Epithelial cell of proximal tubule (primary cell): ENCODE measurements at places on chromosomes 7 and 10. TPM values are rescaled to one million over a fixed set of nuclear protein-coding genes. Genes with fewer than 3 reads are reported as not detected.

- DNase-seq = no peak
Measured at GRCh38 chr10:58757352-58758065, 244.8 kb downstream of the BICC1 start.

- DNase-seq = peak; percentile 66
Measured at GRCh38 chr10:61899997-61900828, 1.3 kb upstream of the ARID5B start.

DNA sequence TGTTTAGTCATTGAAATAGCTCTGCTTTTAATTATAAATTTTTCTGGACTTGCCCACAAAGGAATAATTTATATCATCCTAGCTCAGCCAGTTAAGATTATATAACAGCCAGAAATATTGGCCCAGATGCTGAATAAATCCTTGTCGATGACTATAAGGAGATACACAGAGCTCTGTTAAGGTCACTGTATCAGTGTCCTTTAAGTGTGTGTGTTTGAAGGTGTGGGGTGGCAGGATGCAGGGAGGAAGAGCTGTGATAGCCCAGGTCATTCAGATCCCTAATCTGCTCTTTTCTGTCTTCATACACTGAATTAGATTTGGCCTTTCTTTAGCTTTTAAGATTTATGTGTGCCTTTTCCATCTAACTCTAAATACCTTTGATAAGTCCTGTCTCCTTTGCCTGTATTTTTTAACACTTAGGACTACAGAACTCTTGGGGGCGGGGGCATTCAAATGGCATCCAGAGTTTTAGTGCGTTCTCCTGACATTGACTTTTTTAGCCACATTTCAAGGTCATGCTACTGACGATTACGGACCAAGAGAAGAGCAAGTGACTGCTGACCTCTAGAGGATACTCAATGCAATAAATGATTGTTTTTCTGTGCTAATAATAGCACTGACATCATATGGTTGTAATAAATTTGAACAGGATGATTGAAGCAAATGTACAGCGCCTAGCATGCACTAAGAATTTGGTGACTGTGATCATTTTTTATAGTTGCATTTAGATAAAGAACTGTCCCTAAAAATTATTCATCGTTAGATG is 172.3 kb downstream of the CACNB2 start:
- no peak for DNase-seq

- DNase-seq = no peak
Measured at GRCh38 chr7:130022115-130022514, 29.1 kb downstream of the ZC3HC1 start.

DNA sequence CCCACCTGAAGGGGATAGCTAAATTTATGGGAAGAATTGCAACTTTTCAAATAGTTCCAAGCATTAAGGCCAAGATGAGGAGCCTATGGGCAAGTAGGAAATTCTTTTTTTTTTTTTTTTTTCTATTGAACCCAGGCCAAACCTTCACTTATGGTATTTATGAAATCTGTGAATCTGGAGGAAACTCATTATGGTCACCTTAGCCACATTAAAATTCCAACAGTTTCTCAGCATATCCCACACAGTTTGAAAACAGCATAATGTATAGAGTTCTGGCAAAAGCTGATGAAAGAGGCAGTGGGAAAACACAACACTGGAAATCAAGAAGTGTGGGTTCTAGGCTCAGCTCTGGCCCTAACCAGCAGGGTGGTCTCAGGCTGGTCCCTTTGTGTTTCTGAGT is 236.9 kb downstream of the PTEN start:
- no peak for DNase-seq

DNA sequence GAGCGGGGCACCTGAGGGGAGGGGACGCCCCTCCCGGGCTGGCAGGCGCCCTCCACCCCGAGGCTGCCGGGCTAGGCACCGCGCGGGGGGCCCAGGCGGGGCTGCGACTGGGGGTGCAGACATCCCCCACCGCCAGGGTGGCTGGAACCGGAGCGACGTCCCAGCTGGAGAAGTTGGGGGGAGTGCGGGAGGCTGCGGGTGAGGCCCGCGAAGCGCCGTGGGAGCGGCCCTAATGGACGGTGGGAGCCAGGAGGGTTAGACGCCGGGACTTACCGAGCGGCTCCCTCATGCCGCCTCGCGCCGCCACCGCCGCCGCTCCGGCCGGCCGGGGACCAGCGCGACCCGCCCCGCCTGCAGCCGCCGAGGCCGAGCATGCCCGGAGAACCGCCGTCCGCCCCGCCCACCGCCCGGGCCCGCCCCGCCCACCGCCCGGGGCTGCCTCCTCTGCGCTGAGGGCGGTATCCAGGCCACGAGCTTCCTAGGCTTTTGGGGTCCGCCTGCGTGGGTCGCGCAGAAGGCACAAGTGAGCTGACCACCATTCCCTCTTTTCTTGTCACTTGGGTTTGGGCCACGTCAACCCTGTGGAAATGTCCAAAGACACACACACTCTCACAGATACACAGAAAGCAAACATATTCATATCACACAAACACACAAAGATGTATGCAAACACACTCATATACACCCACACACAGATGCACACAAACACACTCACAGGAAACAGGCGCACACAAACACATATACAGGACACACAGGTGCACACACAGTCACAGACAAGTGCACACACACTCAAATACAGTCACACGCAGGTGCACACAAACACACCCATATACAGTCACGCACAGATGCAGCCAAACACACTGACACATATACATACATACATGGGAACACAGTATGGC is at the start of gene JCAD:
TSS of gene JCAD (minus strand) at position 378 of the 899 bp plus-strand sequence. CDS start 11,774 bp downstream, outside the sequence.
- no peak for DNase-seq

GRCh38 chr10:51542853-51543252 is 156.5 kb downstream of the CSTF2T start:
- DNase-seq = no peak

DNA sequence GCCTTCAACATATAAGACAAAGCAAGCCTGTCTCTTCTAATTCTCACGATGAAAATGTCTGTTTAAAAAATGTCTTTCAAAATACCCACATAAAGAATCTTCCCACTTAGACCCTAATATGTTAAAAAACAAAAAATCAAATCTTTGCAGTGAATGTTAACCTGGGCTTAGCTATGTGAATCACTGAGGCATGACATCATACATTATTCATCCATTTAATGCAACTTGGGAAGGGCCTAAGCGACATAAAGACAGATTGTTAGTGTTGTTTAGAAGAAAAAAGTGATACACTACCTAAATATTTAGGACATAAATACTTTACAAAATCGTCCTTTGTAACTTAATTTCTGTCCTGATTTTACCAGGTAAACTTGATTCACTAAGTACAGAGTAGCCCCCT is 648.5 kb upstream of the NRP1 start:
- no peak for DNase-seq

GRCh38 chr10:89563861-89564478 is 28.6 kb upstream of the SLC16A12 start:
- DNase-seq = no peak

- DNase-seq = no peak
Measured at GRCh38 chr10:79072994-79073645, 4.4 kb downstream of the ZMIZ1 start.

DNA sequence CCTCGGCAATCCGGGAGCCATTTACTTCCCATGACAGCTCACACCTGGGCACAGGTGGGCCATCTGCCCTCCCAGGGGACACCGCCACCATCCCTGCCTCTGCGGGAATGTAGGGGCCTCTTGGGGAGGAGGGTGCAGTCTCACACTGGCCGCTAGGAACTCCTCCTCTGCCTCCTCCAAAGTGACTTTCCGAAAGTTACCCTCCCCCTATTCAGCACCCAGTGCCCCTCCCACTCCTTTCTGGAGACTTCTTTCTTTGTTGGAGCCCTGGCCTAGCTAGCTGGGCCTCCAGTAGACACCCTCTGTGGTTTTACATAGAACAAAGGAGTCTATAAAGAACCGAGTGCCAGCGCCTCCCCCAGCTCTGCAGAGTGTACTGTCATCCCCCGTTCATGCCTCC is 45.8 kb upstream of the MNX1 start:
- no peak for DNase-seq

DNA sequence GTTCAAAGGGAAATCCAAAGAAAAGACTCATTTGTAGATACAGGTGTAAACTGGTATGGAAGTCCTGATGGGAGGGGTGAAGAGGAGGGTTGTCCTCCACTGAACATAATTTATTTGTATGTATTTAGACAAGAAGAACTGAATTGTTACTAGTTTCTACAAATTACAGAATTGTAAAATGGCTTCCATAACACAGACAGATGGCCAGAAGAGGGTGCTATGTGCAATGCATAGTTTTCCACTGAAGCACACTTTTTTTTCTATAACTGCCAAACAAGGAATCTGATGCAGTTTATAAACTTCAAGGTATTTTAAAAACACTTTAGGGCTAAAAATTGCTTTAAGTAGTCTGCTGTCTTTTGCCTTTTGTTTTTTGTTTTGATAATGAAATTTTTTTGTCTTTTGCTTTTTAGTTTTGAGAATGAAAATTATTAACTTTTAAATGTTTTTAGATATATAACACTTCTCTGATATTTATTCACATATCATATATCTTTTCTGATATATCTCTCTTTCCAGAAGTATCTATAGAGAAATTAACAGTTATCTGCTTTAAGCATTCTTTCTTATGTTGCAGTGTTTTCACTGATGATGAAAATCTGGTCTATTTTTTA is 58.5 kb downstream of the PHYHIPL start:
- no peak for DNase-seq

DNA sequence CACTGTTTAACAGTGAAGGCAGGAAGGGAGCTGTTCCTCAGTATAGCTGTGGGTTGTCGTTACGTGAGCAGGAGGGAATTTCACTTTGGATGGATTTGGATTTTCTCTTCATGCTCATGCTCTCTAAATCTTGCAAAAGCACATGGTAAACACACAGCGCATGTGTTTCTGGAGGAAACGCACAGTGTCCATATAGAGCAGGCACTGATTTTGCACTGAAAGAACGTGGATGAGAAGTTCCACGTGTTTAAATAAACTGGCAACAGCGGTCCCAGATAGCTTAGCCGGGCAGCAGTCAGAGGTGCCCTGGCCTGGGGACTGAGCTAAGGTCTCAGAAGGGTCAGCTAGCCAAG is 188.6 kb downstream of the MGMT start:
- DNase-seq = no peak

- no peak for DNase-seq
Measured at GRCh38 chr7:47089461-47089860, 492.4 kb downstream of the TNS3 start.

- DNase-seq = no peak
Measured at GRCh38 chr10:69475433-69475830, 24.2 kb downstream of the TSPAN15 start.

GRCh38 chr7:106110885-106111654 is 1.0 kb downstream of the SYPL1 start:
- peak; percentile 39 for DNase-seq

- DNase-seq = no peak
Measured at GRCh38 chr7:77697535-77697831, 1.2 kb downstream of the RSBN1L start.

- no peak for DNase-seq
Measured at GRCh38 chr10:120431251-120431651, 25.8 kb upstream of the PLPP4 start.

DNA sequence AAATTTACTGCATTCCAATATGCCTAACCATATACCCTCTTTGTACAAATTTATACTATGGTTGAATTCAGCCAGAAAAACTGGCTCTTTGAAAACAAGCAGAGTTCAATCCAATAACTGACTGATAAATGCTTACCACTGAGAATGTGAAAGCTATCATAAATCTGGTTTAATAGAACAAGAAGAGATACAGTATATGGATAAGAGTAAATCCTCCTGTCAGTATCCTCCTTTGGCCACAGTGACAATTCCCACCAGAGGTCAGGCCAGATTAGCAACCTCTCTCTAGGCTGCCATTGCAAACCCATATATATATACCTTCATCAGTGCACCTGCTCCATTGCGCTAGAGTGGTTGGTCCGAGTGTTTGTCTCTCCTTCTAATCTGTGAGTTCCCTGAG is 647.2 kb downstream of the GRM8 start:
- DNase-seq = no peak

DNA sequence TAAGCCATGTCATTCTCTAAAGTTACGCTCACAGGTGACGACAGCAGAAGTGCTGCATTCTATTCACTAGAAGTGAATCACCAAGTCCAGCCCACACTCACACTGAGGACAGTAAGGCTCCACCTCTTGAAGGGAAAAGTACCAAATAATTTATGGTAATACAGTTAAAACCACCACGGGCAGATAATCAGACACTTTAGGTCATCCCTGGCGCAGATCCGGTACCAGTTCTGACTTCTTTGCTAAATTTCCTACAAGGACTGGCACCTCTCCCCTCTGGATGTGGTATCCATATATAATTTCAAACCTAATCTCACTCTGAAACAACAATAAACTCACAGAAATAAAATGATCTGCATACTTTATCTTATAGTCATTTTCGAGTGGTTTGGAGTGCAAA is 954.7 kb upstream of the GHITM start:
- DNase-seq = no peak

GRCh38 chr7:44983742-44984477 is 5.1 kb upstream of the MYO1G start:
- DNase-seq = no peak

GRCh38 chr7:91569728-91570457 is 305.7 kb downstream of the FZD1 start:
- DNase-seq = no peak

GRCh38 chr10:95356190-95356955 is 65.6 kb upstream of the PDLIM1 start:
- DNase-seq = no peak

GRCh38 chr10:5606864-5607263 is 59.5 kb downstream of the ASB13 start:
- no peak for DNase-seq

GRCh38 chr7:13981070-13981469 is 8.4 kb downstream of the ETV1 start:
- peak; percentile 97 for DNase-seq

DNA sequence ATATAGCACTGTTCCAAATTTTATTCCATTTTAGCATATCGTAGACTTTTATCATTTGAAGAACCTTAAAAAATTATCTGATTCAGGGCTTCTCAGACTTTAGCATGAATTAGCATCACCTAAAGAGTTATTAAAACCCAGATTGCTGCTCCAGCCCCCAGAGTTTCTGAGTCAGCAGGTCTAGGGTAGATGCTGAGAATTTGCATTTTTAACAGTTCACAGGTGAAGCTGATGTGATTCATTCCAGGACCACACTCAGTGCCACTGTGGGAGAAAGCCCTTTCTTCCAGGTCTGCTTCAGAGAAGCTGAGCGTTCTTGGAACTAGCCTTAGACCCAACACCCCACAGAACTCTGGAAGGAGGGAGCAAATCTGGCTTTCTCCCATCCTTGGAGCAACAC is 174.1 kb upstream of the YAE1 start:
- no peak for DNase-seq

Gene AS3MT
- total RNA-seq = 10.7 and 17.1 TPM in 2 replicates

Gene CLRN3
- not detected in 2 replicates for total RNA-seq

Gene UPK3BL2
- total RNA-seq = 1.0 and 2.2 TPM in 2 replicates

Gene GAD2
- not detected in 2 replicates for total RNA-seq

Gene GCK
- 1.0 and 2.2 TPM in 2 replicates for total RNA-seq

Gene PNLIP
- total RNA-seq = not detected in 2 replicates

Gene TTYH3
- 93.3 and 97.6 TPM in 2 replicates for total RNA-seq

Gene RBP3
- not detected in 2 replicates for total RNA-seq

Gene EBLN1
- total RNA-seq = not detected in 2 replicates

Gene KCNK18
- not detected in 2 replicates for total RNA-seq

Gene PAX2
- total RNA-seq = 7.5 and 20.2 TPM in 2 replicates

Gene LOXL4
- 5.4 and 6.1 TPM in 2 replicates for total RNA-seq

Gene ZNF488
- total RNA-seq = 0.63 and 2.1 TPM in 2 replicates

Gene PDLIM1
- total RNA-seq = 43.8 and 117 TPM in 2 replicates
